ENCODE measurements at places on chromosomes 7 and 10. TPM values are rescaled to one million over a fixed set of nuclear protein-coding genes. Genes with fewer than 3 reads are reported as not detected.

Gene TAS2R5
- total RNA-seq: 1.0 TPM

Gene ANKRD22
- total RNA-seq: 0.17 TPM

Gene VWDE
- total RNA-seq: under 0.01 TPM

Gene ENTPD7
- total RNA-seq: 28.9 TPM

Gene POU6F2
- total RNA-seq: under 0.01 TPM
